ENCODE measurements at places on chromosomes 4 and X.
A peak's percentile ranks its signal among the peaks of the same experiment; 100 is the strongest.

GRCh38 chrX:107676559-107677378, 48.5 kb downstream of the PRPS1 start:
- peak; percentile 63 for DNase-seq

DNA sequence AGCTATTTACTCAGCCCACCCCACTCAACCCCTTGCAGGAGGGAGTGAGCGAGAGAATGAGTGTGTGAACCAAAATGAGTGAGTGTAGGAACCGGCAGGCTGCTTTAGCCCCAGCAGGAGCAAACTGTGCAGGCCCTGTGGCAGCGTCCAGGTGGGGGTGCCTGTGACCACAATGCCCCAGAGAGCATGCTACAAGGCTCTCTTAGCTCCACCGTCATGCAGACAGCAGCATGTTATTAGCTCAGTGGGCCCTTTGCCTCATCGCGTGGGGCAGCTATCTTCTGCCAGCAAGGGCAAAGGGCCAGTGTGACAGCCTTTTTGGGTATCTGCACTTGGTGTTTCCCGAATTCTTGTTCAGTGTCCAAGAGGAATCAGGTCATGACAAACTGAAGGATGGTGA, 271.3 kb downstream of the GPM6A start:
- DNase-seq, result no peak

DNA sequence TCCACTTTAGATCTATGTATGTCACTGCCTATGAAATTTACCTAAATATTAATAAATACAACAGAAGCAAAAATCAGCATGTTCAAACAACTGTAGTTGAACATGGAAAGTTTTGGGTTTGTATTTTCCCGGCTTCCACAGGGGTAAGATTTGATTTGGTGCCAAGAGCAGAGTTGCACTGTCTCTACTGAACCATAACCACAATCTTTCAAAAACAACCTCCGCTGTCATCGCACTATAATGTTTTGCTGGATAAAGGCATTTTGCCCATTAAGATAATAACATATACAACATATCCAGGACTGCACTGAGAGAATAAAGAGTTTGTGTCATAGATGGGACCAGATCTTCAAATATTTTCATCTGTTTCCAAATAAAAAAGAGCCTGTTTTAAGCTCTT, 94.9 kb downstream of the TENM3 start:
- no peak for DNase-seq

GRCh38 chr4:77248805-77249204, 91.8 kb downstream of the CCNG2 start:
- no peak for DNase-seq
